ENCODE measurements at places on chromosomes 1 and 21. TPM values are rescaled to one million over a fixed set of nuclear protein-coding genes. Genes with fewer than 3 reads are reported as not detected.
A peak's percentile ranks its signal among the peaks of the same experiment; 100 is the strongest.

GRCh38 chr1:1332774-1333480 lies 1.8 kb downstream of the TAS1R3 start:
- H3K27me3 ChIP-seq = no peaks in the 10 kb centered on the region
- peaks cover 1% of the 10 kb centered on the region for H3K36me3 ChIP-seq
- no peaks in the 10 kb centered on the region for H3K4me1 ChIP-seq
- no peak for DNase-seq
- H3K4me3 ChIP-seq = no peak overlapping the region

DNA sequence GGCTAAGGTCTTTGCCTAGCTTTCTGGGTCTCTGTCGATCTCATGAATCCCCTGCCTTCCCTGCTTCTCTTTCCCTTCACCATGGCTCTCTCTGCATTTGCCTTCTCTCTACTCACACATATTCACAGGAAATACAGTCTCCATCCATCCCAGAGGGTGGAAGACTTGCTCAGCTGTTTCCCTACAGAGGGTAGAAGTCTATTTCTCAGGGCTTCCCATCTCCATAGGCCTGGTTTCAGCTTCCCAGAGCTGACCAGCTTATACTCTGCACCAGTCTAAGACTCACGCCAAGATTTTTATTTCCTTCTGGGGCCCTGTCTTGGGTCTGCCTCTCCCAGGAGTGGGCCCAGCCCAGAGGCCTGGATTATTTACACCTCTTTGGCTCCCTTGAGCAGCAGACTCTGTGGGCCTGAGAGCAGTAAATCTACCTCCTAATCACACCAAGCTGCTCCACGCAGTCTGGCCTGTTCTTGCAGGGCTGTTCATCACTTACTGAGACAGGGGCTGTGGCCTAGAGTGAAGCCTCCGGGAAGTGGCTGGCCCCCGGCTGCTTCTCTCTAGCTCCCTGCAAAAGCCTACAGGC lies 102.5 kb downstream of the PLXNA2 start:
- H3K4me3 ChIP-seq = no peak overlapping the region
- no peaks in the 10 kb centered on the region for H3K27me3 ChIP-seq
- H3K27ac ChIP-seq = no peak overlapping the region
- no peaks in the 10 kb centered on the region for H3K4me1 ChIP-seq

GRCh38 chr1:1782399-1783221 lies 4.3 kb upstream of the NADK start:
- peak overlapping the region; percentile 90 for H3K27ac ChIP-seq
- H3K4me3 ChIP-seq = no peak overlapping the region
- H3K4me1 ChIP-seq = peaks cover 42% of the 10 kb centered on the region

DNA sequence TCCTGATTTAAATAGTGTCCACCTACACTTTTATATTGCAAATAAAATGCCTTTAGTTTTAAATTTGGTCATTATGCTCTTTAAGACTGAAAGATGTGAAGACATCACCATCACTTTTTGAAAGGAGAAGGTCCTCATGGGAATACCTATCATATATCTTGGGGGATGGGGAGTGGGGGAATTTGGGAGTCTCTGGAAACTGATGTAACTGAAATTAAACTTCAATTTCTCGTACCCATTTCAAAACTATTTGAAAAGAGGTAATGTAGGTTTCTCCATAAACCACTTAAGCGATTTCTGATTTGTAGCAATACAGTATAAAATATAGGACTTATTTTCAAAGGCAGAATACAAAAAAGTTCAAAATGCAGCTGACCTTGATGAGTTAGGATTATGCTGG lies 924 bp downstream of the EXTL2 start:
- peak overlapping the region; percentile 98 for H3K4me3 ChIP-seq
- H3K36me3 ChIP-seq = peaks cover 51% of the 10 kb centered on the region

DNA sequence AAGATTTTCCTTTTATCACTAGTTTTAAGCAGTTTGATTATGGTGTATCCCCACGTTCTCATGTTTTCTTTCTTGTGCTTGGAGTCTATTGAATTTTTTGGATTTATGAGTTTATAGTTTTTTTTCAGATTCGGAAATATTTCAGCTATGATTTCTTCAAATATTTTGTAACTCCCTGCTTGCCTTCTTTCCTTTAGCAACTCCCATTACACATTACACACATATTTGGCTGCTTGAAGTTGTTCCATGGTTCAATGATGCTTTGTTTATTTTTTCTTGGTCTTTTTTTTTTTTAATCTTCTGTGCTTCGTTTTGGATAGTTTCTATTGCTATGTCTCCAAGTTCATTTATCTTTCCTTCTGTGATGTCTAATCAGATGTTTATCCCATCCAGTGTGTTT lies 48.5 kb upstream of the WARS2 start:
- no peak overlapping the region for H3K27ac ChIP-seq
- H3K36me3 ChIP-seq = peaks cover 35% of the 10 kb centered on the region
- no peak for DNase-seq
- H3K4me1 ChIP-seq = no peaks in the 10 kb centered on the region

GRCh38 chr1:29838738-29839320 lies 602.5 kb downstream of the PTPRU start:
- no peak overlapping the region for H3K27ac ChIP-seq
- H3K27me3 ChIP-seq = peaks cover 4% of the 10 kb centered on the region
- no peaks in the 10 kb centered on the region for H3K4me1 ChIP-seq
- H3K36me3 ChIP-seq = no peaks in the 10 kb centered on the region
- DNase-seq = no peak

DNA sequence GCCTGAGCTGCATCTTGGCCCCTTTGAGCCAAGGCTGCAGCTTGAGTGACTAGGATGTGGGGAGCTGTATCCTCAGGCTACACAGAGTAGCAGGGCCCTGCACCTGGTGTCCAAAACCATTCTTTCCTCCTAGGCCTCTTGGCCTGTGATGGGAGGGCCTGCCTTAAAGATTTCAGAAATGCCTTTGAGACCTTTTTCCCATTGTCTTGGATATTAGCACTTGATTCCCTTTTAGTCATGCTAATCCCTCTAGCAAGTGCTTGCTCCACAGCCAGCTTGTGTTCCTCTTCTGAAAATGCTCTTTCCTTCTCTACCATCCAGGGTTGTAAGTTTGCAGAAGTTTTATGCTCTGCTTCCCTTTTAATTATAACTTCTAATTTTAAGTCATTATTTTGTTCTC lies 21.7 kb upstream of the KIRREL1 start:
- H3K27ac ChIP-seq = no peak overlapping the region
- peaks cover 6% of the 10 kb centered on the region for H3K27me3 ChIP-seq
- H3K36me3 ChIP-seq = no peaks in the 10 kb centered on the region
- no peaks in the 10 kb centered on the region for H3K4me1 ChIP-seq
- H3K4me3 ChIP-seq = no peak overlapping the region

GRCh38 chr1:52669696-52670095 lies 28.5 kb downstream of the COA7 start:
- peaks cover 2% of the 10 kb centered on the region for H3K4me1 ChIP-seq
- no peaks in the 10 kb centered on the region for H3K27me3 ChIP-seq
- DNase-seq = no peak

The PIK3C2B gene
- 26.6 TPM for total RNA-seq

The MNDA gene
- total RNA-seq = not detected

The VANGL2 gene
- total RNA-seq = 0.16 TPM

The KRTAP19-6 gene
- total RNA-seq = not detected

Measured in activated CD8-positive, alpha-beta T cell treated with anti-CD3 and anti-CD28 coated beads for 36 hours (primary cell).